ENCODE measurements at places on chromosomes 3 and 15. TPM values are rescaled to one million over a fixed set of nuclear protein-coding genes. Genes with fewer than 3 reads are reported as not detected.

MOBP gene
- total RNA-seq, result 436 TPM

NTRK3 gene
- total RNA-seq, result 177 TPM

ROPN1 gene
- total RNA-seq, result not detected

LRRIQ4 gene
- total RNA-seq, result 0.33 TPM

GABRA5 gene
- total RNA-seq, result 46.9 TPM

ZNF619 gene
- 12.1 TPM for total RNA-seq

SLC49A4 gene
- 15.7 TPM for total RNA-seq

IQCH gene
- total RNA-seq, result 3.1 TPM

Measured in dorsolateral prefrontal cortex (tissue), 122 donors.